ENCODE measurements at places on chromosomes 6 and 20. TPM values are rescaled to one million over a fixed set of nuclear protein-coding genes. Genes with fewer than 3 reads are reported as not detected.

DNA sequence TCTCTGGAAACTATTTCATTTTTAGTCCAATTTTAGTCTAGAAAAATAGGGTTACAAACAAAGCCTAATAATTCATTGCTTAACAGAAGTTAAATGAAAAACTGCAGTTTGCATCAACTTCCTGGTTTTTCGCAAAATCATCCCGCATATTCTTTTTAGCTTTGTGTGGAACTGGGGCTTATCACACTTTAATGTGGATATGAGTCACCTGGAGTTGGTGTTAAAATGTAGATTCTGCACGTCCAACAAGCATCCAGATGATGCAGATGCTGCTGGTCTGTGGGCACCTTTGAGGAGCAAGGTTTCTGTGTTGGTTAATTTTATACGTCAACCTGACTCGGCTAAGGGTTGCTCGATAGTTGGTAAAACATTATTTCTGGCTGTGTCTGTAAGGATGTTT lies 126.1 kb downstream of the PLCB4 start:
- H3K36me3 ChIP-seq, result no peaks in the 10 kb centered on the region
- no peaks in the 10 kb centered on the region for H3K4me1 ChIP-seq
- no peak for DNase-seq

DNA sequence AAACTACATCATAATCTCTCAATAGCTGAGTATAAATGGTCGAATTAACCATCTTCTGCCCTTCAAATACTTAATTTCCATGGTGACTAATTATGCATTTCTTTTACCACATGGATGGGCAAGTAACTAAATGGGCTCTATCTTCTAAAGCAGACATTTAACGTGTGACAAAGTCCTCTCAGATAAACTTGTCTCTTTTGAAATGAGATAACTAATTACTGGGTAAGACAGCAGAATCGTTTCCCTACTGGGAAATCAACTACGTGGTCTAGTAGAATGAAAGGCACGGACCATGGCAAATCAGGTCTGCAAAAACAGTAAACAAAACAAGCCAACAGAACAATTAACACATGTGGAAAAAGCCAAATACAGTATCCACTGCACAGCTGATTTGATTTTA lies 137.7 kb downstream of the BACH2 start:
- no peak overlapping the region for H3K27ac ChIP-seq
- DNase-seq, result no peak
- H3K36me3 ChIP-seq, result no peaks in the 10 kb centered on the region
- peaks cover 5% of the 10 kb centered on the region for H3K4me1 ChIP-seq

GRCh38 chr6:28337121-28337520 lies 1.2 kb upstream of the ZSCAN31 start:
- no peak overlapping the region for H3K27ac ChIP-seq
- peaks cover 3% of the 10 kb centered on the region for H3K4me1 ChIP-seq
- DNase-seq, result no peak
- H3K27me3 ChIP-seq, result no peaks in the 10 kb centered on the region
- H3K36me3 ChIP-seq, result no peaks in the 10 kb centered on the region

GRCh38 chr6:139436200-139436956 lies 61.9 kb upstream of the CITED2 start:
- H3K4me3 ChIP-seq, result no peak overlapping the region
- no peak overlapping the region for H3K27ac ChIP-seq
- H3K27me3 ChIP-seq, result no peaks in the 10 kb centered on the region
- H3K36me3 ChIP-seq, result no peaks in the 10 kb centered on the region
- no peaks in the 10 kb centered on the region for H3K4me1 ChIP-seq

DNA sequence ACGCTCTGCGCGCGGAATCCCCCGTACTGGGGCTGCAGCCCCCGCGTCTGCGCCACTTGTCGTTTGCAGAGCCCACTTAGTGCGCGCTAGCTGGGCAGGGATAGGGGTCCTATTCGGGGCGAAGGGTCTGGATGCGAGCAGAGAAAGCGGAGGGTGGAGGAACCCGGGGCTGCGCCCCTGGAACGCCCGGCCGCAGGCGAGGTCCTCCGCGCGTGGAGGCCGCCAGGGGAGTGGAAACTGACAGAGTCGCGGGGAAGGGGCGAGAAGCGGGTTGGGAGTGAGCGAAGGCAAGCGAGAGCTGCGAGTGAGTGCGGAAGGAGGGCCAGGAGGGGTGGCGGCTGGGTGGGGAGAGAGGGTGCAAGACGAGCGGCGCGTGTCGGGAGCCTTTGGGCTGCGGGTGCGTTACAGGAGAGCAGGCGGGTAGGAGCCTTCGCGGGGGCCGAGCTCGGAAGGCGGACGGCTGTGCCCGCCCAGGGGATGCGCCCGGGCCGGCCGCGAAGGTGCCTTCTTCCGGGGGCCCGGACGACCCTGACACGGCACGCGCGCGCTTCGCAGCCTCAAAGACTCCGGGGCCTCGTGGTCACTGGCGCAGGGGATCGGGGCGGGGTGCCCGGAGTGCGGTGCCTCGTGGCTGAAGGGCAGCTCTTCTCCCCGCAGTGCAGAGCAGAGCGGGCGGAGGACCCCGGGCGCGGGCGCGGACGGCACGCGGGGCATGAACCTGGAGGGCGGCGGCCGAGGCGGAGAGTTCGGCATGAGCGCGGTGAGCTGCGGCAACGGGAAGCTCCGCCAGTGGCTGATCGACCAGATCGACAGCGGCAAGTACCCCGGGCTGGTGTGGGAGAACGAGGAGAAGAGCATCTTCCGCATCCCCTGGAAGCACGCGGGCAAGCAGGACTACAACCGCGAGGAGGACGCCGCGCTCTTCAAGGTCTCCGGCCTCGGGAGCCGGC lies 1.2 kb downstream of the IRF4 start:
- no peaks in the 10 kb centered on the region for H3K36me3 ChIP-seq
- H3K27ac ChIP-seq, result no peak overlapping the region
- H3K4me3 ChIP-seq, result no peak overlapping the region
- no peak for DNase-seq
- peaks cover 52% of the 10 kb centered on the region for H3K27me3 ChIP-seq

The TREML2 gene
- polyA plus RNA-seq, result not detected

The GPLD1 gene
- polyA plus RNA-seq, result 1.0 TPM

The CYP39A1 gene
- polyA plus RNA-seq, result 2.9 TPM

GRCh38 chr6:140736231-140736630 lies 1361.8 kb upstream of the CITED2 start:
- no peak for DNase-seq
- H3K27me3 ChIP-seq, result no peaks in the 10 kb centered on the region
- peaks cover 5% of the 10 kb centered on the region for H3K4me1 ChIP-seq

- H3K4me3 ChIP-seq, result no peak overlapping the region
- no peaks in the 10 kb centered on the region for H3K36me3 ChIP-seq
- no peak overlapping the region for H3K27ac ChIP-seq
- H3K27me3 ChIP-seq, result no peaks in the 10 kb centered on the region
These were observed 9.7 kb upstream of the ATXN1 start for GRCh38 chr6:16770701-16771569.

The EEF1A2 gene
- polyA plus RNA-seq, result 151 TPM

GRCh38 chr6:158561321-158561884 lies 1.5 kb downstream of the TMEM181 start:
- peak; percentile 18 for DNase-seq
- H3K27ac ChIP-seq, result no peak overlapping the region
- no peaks in the 10 kb centered on the region for H3K36me3 ChIP-seq
- H3K27me3 ChIP-seq, result no peaks in the 10 kb centered on the region
- H3K4me1 ChIP-seq, result peaks cover 27% of the 10 kb centered on the region

- no peak for DNase-seq
- H3K27ac ChIP-seq, result no peak overlapping the region
- H3K4me3 ChIP-seq, result no peak overlapping the region
- H3K36me3 ChIP-seq, result no peaks in the 10 kb centered on the region
These were observed 467.6 kb upstream of the HS3ST5 start for GRCh38 chr6:114810468-114810867.

The DEFB119 gene
- not detected for polyA plus RNA-seq

The NR2E1 gene
- polyA plus RNA-seq, result 0.17 TPM

DNA sequence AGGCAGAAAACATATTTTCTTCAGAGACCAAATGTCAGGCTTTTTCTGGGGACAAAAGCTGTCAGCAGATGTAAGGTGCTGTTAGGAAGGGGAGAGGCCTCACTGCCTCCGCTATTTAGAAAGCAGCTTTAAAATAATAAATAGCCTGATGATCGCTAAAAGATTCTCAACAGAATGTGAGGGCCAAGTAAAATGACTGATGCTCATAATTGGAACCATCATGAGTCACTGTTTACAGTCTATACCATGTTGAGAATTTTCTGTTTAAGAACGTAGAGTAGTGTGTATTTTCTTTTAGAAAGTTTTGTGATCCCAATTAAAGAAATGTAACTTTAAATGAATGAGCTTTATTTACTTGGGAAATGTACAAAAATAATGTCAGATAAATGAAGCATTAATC lies 220.0 kb downstream of the CLIC5 start:
- no peak overlapping the region for H3K27ac ChIP-seq
- H3K36me3 ChIP-seq, result no peaks in the 10 kb centered on the region
- no peaks in the 10 kb centered on the region for H3K27me3 ChIP-seq
- DNase-seq, result no peak

DNA sequence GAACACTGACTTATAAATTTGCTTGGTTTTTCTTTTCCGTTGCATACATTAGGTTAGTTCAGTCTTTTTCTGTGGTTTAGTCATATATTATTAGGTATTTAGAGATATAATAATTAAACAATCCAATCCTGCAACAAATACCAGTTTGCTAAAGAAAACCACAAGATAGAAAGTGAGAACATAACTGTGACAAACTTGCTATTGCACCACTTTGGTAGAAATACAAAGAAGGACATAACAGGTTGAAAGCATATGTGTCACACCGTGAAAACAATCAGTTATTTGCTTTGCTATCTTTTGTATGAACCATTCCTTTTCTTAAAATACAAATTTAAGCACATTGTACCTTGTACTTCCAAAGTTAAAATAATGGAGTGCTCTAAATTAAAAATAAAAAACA lies 42.0 kb upstream of the KCNQ5 start:
- no peaks in the 10 kb centered on the region for H3K27me3 ChIP-seq
- no peaks in the 10 kb centered on the region for H3K36me3 ChIP-seq
- no peak overlapping the region for H3K4me3 ChIP-seq
- DNase-seq, result no peak
- H3K4me1 ChIP-seq, result no peaks in the 10 kb centered on the region

Measured in adrenal gland (tissue), 19 donors.